ENCODE measurements at places on chromosomes 1 and 21. TPM values are rescaled to one million over a fixed set of nuclear protein-coding genes. Genes with fewer than 3 reads are reported as not detected.

EDN2 gene
- 1.2 TPM for total RNA-seq

DNA sequence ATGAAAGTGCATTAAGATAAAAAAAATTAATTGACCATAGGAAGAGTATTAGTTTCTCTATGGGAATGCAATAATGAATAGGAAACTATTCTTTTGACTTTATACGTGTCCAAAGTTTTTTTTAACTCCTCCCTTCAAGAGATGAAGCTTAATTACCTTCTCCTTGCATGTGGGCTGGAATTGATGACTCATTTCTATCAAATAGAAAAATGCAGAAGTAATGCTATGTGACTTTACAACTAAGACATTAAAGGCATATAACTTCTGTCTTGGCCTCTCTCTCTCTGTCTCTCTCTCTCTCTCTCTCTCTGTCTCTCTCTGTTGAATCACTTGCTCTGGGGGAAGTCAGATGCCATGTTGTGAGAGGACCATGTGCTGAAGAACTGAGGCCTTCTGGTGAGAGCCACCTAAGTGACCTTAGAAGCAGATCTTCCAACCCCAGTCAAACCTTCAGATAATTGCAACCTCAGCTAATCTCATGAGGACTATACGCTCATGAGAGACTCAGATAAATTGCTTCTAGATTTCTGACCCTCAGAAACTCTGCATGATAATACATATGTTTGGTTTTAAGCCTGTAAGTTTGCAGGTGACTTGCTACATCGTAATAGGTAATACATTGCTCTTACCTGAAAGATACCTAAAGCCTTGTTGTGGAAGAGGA lies 414.2 kb downstream of the KCNT2 start:
- no peak for DNase-seq

TDRD5 gene
- total RNA-seq: not detected

GRCh38 chr1:35261412-35262120 lies 6.9 kb upstream of the ZMYM4 start:
- DNase-seq: no peak

DNA sequence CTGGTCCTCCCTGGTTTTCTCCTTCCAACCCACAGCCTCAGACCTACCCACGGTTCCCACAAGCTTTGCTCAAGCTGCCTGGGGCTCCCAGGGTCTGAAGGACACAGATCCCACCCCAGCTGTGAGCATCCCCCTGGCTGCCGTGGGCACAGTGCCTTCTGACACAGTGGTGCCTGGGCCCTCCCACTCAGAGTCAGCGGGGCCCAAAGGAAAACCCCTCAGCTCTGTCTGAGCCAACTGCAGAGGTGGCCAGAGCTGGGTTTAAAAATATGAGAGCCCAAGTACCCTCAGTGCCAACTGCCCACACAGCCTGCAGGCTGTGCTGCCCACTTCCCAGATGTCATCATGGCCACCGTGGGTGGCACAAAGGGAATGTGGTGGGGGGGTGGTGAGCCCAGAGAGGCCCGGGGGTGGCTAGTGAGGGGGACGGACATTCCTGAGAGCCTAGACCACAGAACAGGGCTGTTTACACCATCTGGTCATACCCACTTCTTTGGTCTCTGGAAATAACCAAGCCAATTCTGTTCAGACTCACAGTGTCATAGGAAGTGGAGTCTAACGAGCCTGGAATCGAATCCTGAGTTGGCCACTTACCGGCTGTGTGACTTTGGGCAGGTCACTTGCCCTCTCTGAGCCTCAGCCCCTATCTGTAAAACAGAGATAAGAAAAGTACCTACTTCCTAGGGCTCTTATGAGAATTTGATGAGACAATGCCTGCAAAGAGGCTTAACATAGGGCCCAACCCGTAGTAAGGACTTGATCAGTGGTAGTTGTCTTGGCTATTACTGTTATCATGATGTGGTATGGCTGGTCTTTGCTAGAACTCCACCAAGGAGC lies 85.5 kb downstream of the CAMK2N1 start:
- DNase-seq: no peak

GRCh38 chr1:59215766-59216291 lies 81.1 kb upstream of the FGGY start:
- DNase-seq: no peak

TLCD4 gene
- total RNA-seq: 8.6 TPM

TNFSF4 gene
- total RNA-seq: 2.8 TPM

DNA sequence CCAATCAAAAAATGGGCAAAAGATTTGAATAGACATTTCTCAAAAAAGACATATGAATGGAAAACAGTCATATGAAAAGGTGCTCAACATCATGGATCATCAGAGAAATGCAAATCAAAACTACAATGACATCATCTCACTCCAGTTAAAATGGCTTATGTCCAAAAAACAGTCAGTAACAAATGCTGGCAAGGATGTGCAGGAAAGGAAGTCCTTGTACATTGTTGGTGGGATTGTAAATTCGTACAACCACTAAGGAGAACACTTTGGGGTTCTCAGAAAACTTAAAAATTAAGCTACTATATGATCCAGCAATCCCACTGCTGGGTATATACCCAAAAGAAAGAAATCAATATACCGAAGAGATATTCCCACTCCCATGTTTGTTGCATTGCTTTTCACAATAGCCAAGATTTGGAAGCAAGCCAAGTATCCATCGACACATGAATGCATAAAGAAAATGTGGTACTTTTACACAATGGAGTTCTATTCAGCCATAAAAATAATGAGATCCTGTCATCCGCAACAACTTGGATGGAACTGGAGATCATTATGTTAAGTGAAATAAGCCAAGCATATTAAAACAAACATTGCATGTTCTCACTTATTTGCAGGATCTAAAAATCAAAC lies 17.9 kb downstream of the GBP5 start:
- DNase-seq: no peak

- DNase-seq: no peak
These were observed 293.3 kb downstream of the DISC1 start for GRCh38 chr1:231919886-231920285.

NLRP3 gene
- 4.5 TPM for total RNA-seq

GRCh38 chr1:18707696-18708257 lies 77.1 kb downstream of the PAX7 start:
- DNase-seq: no peak

DNA sequence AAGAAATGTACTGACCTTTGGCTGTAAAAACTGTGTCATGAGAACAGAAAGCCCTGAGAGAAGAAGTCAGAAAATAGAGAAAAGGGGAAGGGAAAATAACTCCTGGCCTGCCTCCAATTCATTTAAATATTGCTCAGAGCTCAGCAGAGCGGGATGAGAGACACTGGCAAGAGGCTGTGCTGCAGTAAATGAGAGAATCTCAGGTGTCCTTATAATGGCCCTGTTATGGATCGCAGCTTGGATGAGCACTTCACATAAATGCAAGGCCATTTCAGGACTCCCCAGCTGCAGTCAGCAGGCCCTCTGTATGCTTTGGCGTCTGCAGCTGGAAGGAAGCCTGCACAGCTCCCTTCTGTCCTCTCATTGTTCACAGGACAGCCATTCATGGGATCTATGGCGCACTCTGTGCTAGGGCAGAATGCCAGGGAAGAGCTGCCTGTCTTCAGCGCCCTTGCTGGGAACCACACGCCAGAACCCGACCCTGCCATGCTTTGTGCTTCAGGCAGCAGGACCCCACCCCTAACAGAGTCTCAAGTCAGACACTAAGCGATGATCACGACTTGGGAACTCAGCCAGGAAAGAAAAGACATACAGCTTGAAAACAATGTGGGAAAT lies 20.7 kb upstream of the ABCB10 start:
- no peak for DNase-seq
